ENCODE measurements at places on chromosomes 2 and 18.

GRCh38 chr2:3131636-3132326 lies 245.8 kb downstream of the EIPR1 start:
- no peak for DNase-seq

DNA sequence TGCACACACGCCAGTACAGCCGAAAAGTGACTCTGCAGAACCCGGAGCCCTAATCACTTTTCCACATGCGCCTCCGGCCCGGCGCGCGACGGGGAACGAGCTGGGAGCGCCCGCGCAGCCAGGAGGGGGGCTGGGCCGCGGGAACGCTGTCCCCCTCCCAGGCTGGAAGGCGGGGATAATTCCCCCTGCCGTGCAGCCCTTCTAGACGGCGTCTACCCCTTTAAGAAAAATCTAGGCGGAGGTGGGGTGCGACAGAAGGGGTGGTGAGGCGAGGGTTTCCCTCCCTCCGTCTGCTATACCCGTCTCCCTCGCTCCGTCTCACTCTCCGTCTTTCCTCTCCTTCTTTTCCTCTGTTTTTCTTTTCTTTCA lies 2.4 kb downstream of the CYP26B1 start:
- no peak for DNase-seq

DNA sequence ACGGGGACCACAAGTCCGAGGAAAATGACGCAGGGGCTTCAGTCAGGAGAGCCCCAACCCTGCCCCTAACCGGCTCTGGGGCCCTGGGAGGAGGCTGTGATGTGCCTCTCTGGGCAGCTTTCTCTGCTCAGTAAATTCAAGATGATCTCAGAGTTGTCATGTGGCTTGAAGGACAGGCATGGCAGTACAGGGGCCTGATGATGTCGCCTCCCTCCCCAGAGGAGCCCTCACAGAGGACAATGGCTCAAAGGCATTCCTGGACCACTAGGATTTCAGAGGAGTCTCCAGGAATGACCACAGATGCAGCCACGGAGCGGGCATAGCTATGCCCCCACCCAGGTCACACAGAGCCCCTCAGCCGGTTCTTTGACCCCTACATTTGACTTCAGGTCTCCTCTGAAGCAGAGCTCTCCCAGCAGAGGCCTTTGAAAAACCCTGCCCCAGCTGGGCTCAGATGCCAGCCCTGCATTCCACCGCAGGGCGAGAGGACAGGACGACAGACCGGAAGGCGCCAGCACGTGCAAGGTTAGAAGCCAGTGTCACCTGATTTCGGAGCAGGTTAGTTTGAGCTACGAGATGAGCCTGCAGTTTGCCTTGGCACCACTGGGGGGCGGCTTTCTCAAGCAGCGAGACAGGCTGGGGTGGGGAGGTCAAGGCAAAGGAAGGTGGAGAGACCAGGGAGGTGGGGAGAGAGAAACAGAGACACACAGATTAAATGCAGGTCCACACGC lies 39.2 kb downstream of the BIN1 start:
- peak; percentile 79 for DNase-seq

DNA sequence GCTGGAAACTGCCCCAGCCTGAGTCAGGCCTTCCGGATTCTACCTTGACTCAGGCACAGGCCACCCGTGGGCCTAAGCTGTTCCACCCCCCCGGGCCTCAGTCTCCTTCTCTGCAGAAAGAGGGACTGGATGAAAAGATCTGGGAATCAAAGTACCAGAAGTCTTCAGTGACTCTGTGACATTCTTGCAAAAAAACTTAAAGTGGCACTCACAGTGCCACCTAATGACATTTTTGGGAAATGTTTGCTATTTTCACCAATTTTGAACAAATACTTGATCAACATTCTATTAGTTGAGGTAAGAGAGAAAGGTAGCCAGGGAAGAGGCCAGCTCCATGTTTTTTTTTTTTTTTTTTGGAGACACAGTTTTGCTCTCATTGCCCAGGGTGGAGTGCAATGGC lies 48.3 kb upstream of the ACAA2 start:
- DNase-seq = peak; percentile 20

DNA sequence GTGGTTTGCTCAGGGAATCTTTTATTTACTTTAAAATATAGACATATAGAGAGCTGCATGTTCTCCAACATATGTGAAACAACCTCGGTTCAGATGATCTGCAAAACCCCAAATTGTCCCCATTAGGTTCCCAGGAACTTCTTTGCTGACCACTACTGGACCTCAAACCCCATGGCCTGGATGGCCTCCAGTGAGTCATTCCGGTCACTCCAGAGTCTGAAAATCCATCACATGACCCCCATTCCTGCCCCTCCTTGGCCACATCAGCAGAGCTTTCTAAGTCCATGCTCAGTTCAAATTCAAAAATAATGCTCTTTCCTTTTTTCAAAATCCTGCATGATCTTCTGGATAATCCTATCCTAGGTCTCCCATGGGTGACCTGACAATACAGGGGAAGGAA lies 271.0 kb downstream of the TNS1 start:
- no peak for DNase-seq

DNA sequence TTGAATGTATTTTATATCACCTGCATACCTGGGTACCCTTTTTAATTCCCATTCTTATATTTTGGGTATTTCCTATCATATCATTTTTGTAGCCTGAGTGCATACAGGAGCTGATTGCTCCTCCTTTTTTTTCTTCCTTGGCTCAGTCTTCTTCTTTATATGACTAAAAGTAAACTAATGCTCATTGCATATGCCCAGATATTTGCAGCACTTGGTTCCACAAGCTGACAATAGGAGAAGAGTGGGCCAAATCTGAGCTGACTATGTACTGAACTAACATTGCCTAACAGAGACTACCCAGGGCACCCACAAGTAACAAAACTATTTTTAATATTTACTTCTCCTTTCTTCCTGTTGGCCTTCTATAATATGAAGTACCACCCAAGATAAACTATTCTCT lies 131.7 kb upstream of the SPOPL start:
- no peak for DNase-seq

GRCh38 chr2:149926149-149926548 lies 338.6 kb upstream of the MMADHC start:
- DNase-seq = no peak

DNA sequence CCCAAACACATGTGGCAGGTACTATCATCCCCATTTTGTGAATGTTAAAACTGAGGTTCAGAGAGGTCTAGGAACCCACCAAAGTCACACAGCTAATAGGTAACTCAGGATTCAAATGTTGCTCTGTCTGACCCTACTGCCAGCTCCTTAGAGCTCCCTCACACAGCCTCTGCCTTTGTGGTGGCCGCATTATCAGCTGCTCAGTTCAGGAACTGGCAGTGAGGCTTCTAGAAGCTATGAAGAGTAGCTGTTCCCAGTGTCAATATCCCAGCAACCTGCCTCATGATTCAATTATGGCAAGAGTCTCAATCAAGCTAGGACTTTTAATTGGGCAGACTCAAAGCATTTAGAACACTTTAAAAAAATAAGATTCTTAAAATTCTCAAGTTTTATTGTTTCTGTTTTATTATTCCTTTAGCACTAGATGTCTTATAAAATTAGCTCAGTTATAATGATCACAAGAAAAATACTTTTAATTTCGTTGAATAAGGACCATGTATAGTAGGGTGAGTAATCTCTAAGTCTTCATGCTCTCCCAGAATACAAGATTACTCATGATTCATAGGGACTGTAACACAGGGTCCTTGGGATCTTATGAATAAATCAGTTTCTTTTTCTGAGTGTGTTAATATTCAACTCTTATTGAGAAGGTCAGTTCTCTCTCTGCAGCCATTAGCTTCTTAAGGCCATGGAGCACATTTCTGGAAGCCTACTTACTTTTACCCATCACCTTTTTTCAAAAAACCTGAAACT lies 342.7 kb downstream of the RND3 start:
- DNase-seq = no peak
